ENCODE measurements at places on chromosomes 4 and X.

GRCh38 chr4:184232202-184232601 lies 14.5 kb upstream of the ENPP6 start:
- DNase-seq, result no peak

DNA sequence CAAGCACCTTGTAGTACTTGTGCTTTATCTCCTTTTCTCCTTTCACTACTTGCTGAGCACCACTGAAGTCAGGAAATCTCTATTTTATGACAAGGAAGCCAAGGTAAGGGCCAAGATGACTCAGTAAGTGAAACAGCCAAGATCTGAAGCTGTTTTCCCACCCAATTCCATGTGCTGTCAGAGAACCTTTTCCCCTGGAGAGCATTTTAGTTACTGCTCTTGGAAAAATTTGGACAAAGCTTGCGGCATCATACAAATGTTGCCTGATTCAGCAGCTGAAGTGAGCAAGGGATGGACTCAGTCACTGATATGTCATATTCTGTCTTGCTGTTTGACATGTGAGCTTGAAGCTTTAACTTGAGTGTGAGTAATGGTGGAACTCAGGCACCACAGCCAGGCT lies 391.4 kb downstream of the RAB28 start:
- DNase-seq, result no peak

- DNase-seq, result no peak
These were observed 182.3 kb downstream of the BANK1 start for GRCh38 chr4:101972791-101973190.

GRCh38 chr4:32133141-32133540 lies 1413.0 kb downstream of the PCDH7 start:
- DNase-seq, result no peak

DNA sequence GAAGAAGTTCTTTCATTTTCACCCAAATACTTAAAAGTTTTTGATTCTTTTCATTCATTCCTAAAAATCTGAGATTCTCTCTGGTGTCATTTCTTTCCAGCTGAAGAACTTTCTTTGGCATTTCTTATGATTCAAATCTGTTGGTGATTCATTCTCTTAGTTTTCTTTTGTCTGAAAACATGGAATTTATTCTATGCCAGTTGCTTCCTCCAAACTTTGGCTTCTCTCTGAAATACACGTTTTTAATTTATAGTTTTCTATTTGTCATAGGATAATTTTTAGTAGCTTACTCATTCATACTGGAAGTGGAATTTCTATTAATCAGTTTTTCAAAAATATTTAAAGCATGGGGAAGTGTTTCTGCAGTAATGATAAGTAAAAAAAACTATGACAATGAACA lies 1012.0 kb downstream of the RPA4 start:
- no peak for DNase-seq

- no peak for DNase-seq
These were observed 1.0 kb upstream of the GRPEL1 start for GRCh38 chr4:7068883-7069282.

- DNase-seq, result no peak
These were observed 30.2 kb upstream of the PLCXD1 start for GRCh38 chrX:250965-251364.

Measured in activated CD4-positive, alpha-beta T cell treated with anti-CD3 and anti-CD28 coated beads, Interleukin-10, Interleukin-2, amounts not matched to agents 100 ng/mL and 50 ng/mL, durations not matched to agents 16 hours and 8 hours (primary cell).